NCI-H774 (cell line): ENCODE measurements at places on chromosomes 4 and X.

DNA sequence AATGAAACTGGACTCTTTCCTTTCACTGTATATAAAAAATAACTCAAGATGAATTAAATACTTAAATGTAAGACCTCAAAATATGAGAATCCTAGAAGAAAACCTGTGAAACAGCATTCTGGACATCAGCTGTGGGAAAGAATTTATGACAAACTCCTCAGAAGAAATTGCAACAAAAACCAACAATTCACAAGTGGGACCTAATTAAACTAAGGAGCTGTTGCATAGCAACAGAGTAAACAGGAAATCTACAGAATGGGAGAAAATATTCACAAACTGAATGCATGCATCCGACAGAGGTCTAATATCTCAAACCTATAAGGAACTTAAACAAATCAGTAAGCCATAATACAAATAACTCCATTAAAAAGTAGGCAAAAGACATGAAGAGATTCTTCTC is 851.7 kb upstream of the PCDH10 start:
- DNase-seq: no peak

DNA sequence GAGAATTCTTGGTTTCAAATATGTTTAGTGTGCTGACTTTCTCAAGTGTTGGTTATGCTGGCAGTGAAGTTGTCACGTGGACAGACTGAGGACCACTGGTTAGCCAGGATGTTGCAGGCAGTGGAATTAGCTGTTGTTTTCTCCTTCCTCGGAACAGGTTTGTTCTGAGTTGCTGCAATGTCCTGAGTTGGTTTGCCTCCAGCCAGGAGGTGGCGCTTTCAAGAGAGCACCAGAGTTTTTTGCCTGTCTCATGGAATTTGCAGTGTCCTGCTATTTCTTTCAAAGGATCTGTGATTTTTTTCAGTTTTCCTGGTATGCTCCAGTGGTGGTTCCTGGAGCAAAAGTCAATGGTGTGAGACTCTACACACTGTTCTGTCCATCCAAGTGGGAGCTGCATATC is 158.1 kb upstream of the CXorf66 start:
- DNase-seq: no peak

GRCh38 chrX:29531336-29531735 is 684.0 kb upstream of the MAGEB2 start:
- DNase-seq: no peak

GRCh38 chr4:11469650-11470437 is 41.1 kb upstream of the HS3ST1 start:
- no peak for DNase-seq
